ENCODE measurements at places on chromosomes 6 and 20.

DNA sequence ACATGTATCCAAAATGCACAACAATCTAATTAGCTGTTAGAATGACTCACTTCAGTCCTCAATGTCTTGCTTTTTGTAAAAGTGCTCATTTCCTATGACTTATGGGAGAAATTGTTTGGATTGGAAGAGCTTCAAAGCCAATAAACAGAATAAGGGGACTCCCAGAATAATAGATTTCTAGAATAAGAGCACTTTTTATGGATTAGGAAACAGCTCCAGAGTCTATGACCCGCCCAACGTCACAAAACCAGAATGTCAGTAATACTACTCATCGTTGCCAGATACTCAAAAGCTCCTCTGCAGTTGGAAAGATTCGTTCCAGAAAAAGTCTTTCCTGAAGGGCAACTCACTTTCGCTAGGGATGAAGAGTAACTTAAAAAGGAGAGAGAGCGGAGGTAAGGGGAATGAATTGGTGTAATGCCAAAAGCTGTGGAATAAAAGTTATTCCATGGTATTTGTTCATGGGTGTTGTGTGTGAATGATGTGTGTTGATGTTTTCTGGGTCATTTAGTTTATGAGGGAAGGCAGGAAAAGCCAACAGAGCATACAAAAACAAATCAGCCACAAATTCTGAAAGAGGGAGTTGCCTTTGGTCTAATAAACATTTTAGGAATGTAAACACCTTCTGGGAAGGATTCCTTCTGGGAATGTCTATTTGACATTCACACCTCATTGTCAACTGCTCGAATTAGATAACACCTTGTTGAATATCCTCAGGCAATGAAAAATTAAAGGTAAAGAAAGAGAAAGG is 64.6 kb downstream of the SYNE1 start:
- DNase-seq, result no peak

DNA sequence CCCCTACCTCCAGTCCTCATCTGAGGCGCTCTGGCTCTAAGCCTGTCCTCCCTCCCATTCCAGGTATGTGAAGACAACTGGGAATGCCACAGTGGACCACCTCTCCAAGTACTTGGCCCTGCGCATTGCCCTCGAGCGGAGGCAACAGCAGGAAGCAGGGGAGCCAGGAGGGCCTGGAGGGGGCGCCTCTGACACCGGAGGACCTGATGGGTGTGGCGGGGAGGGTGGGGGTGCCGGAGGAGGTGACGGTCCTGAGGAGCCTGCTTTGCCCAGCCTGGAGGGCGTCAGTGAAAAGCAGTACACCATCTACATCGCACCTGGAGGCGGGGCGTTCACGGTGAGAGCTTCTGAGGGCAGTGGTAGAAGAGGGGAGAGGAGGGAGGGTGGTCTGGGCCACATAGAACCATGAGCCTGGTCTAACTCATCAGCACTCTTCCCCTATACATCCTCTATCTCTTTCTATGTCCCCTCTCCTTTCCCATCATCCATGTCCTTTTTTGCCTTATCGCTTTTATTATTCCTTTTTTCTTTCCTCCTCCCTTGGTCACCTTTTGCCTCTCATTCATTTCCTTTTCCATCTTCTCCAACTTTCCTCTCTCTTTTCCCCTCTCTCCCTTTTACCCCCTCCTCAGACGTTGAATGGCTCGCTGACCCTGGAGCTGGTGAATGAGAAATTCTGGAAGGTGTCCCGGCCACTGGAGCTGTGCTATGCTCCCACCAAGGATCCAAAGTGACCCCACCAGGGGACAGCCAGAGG is 3.5 kb downstream of the RING1 start:
- no peak for DNase-seq

- DNase-seq, result no peak
Measured at GRCh38 chr6:30446259-30446658, 43.0 kb upstream of the HLA-E start.

- DNase-seq, result no peak
Measured at GRCh38 chr6:161890133-161890831, 616.4 kb upstream of the AGPAT4 start.

All from amniotic epithelial cell (primary cell).